ENCODE measurements at places on chromosomes 4 and X. TPM values are rescaled to one million over a fixed set of nuclear protein-coding genes. Genes with fewer than 3 reads are reported as not detected.

DNA sequence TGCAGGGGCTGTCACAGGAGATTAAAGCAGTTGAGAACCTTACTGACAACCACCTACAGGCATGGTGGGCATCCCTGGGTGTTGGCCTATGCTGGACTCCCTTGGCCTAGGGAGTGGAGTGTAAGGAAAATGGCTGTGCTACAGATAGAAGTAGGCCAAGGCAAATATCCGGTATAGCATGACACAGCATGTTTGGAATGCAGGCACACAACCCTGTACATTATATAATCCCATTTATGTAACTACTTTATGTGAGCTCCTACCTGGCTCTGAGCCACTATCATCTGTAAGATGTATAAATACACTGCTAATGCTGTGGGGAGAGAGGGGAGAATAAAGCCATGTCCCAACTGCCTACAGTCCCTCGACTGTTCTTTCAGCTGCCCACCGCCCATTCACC, 38.7 kb upstream of the KCTD8 start:
- no peak overlapping the region for H3K4me3 ChIP-seq
- H3K36me3 ChIP-seq = no peaks in the 10 kb centered on the region
- H3K4me1 ChIP-seq = no peaks in the 10 kb centered on the region
- H3K27me3 ChIP-seq = no peaks in the 10 kb centered on the region
- no peak overlapping the region for H3K27ac ChIP-seq

- no peak for DNase-seq
- no peaks in the 10 kb centered on the region for H3K4me1 ChIP-seq
- H3K27ac ChIP-seq = no peak overlapping the region
- no peaks in the 10 kb centered on the region for H3K36me3 ChIP-seq
Measured at GRCh38 chr4:186622788-186623464, 67.6 kb upstream of the MTNR1A start.

GRCh38 chr4:2042204-2042946, 16.8 kb upstream of the NAT8L start:
- no peak overlapping the region for H3K27ac ChIP-seq
- no peaks in the 10 kb centered on the region for H3K36me3 ChIP-seq
- peak; percentile 46 for DNase-seq

Gene GABRG1
- total RNA-seq = not detected

GRCh38 chr4:20046931-20047677, 204.6 kb upstream of the SLIT2 start:
- H3K27me3 ChIP-seq = no peaks in the 10 kb centered on the region
- H3K4me1 ChIP-seq = no peaks in the 10 kb centered on the region

DNA sequence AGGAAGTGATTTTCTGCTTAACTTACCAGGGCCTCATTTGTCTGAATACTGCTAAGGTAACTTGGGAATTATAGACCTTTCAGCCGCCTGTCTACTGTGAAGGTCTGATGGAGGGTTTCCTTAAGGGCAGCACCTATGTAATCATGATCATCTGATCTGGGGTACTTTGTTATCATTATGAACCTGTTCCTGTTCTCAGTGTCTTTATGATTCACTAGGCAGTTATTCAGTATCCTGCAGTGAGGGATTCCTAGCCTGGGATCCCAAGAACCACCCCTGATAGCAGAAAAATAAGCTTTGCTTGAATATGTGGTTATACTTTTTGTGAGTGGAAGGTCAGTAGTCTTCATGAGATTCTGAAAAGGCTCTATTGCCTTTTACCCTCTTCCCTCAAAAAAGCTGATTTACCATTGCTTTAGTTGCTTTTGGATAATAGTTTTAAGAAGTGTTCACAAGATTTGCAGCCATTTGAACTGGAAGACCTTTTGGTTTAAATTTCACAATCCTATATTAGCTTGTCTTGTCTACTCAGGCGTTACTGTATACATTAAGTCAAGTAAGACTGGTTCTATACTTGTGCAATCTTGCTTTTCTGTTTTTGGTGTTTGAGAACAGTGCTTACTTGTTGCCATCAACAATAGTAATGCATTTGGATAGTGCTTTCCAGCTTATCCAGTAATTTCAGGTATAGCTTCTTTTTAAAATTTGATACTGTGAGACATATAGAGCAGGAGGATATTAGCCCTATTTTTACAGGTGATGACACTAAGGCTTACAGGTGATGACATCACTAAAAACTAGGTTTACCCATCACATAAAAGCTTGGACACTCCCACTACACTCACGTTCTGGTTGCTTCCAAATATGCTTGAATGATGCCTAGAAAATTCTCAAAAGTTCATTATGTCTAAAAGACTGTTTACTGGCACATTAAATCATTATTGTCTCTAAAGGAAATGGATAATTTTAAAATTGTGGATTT, 60.0 kb downstream of the FHIP1A start:
- H3K27ac ChIP-seq = no peak overlapping the region
- no peak overlapping the region for H3K4me3 ChIP-seq
- no peak for DNase-seq
- H3K27me3 ChIP-seq = no peaks in the 10 kb centered on the region
- H3K36me3 ChIP-seq = no peaks in the 10 kb centered on the region

- no peak overlapping the region for H3K4me3 ChIP-seq
- no peak overlapping the region for H3K27ac ChIP-seq
- H3K4me1 ChIP-seq = no peaks in the 10 kb centered on the region
- no peaks in the 10 kb centered on the region for H3K27me3 ChIP-seq
Measured at GRCh38 chr4:7740866-7741525, 198.7 kb downstream of the AFAP1 start.

DNA sequence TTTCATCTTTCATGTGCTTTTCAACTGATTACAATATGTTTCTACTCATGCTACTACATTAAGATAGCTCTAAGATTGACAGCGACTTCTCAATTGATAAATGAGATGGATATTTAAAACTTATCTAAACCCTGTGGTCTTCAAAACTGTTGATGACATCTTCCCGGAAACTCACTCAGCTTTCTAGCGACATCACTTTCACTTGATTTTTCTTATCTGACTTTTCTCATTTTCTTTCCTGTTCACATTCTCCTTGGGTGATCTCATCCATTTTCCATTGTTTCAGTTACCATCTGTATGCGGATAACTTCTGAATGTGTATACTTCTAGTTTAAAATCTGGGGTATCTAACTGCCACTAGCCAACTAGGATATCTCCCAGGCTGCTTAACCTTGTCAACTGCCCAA, 3.1 kb downstream of the POLR2B start:
- H3K27me3 ChIP-seq = no peaks in the 10 kb centered on the region
- H3K27ac ChIP-seq = peak overlapping the region; percentile 13
- H3K4me1 ChIP-seq = no peaks in the 10 kb centered on the region
- H3K36me3 ChIP-seq = peaks cover 4% of the 10 kb centered on the region
- no peak for DNase-seq

Gene PF4V1
- total RNA-seq = not detected

Gene CSAG3
- not detected for total RNA-seq

DNA sequence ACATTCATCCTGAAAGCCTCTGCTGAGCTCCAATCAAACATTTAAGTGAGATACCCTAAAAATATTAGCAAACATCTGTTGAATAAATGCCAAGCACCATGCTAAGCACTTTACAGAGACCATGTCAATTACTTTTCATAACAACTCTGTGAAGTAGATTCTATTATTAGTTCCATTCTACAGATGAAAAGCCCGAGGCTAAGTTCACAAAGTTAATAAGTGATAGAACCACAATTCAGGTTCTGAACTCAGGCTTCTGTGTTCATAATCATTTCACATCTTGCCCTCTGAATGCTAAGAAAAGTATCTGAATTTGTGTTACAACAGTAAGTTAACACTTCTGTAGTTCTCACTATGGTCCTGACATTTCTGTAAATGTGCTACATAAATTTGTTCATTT, 27.4 kb downstream of the SEL1L3 start:
- H3K4me1 ChIP-seq = no peaks in the 10 kb centered on the region
- no peaks in the 10 kb centered on the region for H3K36me3 ChIP-seq

DNA sequence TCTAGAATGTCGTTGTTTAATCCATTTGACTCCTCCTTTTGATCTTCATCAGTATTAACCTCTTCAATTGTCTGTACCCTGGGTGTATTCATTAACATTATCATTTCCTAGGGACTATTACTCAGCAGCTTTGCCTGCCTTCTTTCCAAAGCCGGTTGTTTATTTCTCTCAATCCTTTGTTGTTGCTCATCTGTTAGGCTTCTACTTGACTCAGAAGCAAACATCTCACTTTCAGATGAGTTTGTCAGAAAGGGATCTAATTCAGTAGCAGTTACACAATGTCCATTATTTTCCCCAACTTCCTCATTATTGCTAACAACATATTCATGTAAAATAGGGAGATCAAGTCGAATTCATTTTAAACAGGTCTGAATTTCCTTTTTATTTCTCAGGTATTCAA, 22.1 kb upstream of the HSD17B10 start:
- H3K27ac ChIP-seq = no peak overlapping the region
- DNase-seq = no peak
- no peaks in the 10 kb centered on the region for H3K4me1 ChIP-seq
- no peaks in the 10 kb centered on the region for H3K27me3 ChIP-seq
- no peak overlapping the region for H3K4me3 ChIP-seq

Gene ASB5
- total RNA-seq = not detected

GRCh38 chrX:112846187-112846586, 5.6 kb upstream of the AMOT start:
- H3K4me3 ChIP-seq = no peak overlapping the region
- H3K36me3 ChIP-seq = no peaks in the 10 kb centered on the region
- H3K27me3 ChIP-seq = no peaks in the 10 kb centered on the region
- no peak overlapping the region for H3K27ac ChIP-seq
- no peak for DNase-seq
- H3K4me1 ChIP-seq = no peaks in the 10 kb centered on the region

- H3K27me3 ChIP-seq = no peaks in the 10 kb centered on the region
- no peak overlapping the region for H3K4me3 ChIP-seq
- H3K36me3 ChIP-seq = no peaks in the 10 kb centered on the region
- no peak for DNase-seq
Measured at GRCh38 chrX:50718776-50719175, 95.2 kb downstream of the SHROOM4 start.

All from right lobe of liver (tissue), 6 donors.